ENCODE measurements at places on chromosomes 5 and 9.
A peak's percentile ranks its signal among the peaks of the same experiment; 100 is the strongest.

GRCh38 chr5:164504141-164504772 is 998.8 kb downstream of the MAT2B start:
- DNase-seq: peak; percentile 82

DNA sequence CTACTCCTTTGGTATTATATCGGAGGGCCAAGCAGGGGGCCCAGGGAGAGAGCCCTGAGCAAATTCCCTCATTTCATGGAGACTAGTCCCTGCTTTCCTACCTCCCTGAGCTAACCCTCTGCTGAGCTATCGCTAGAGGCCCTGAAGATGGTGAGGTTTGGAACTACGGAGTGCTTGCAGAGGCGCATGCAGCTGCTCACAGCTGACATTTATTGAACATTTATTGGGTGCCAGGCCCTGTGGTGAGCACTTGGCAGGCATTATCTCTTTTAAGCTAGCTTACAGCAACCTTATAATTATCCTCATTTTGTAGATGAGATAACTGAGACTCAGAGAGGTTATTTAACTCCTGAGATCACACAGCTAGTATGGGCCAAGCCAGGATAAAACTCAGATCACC is 9.8 kb downstream of the FAT2 start:
- no peak for DNase-seq

DNA sequence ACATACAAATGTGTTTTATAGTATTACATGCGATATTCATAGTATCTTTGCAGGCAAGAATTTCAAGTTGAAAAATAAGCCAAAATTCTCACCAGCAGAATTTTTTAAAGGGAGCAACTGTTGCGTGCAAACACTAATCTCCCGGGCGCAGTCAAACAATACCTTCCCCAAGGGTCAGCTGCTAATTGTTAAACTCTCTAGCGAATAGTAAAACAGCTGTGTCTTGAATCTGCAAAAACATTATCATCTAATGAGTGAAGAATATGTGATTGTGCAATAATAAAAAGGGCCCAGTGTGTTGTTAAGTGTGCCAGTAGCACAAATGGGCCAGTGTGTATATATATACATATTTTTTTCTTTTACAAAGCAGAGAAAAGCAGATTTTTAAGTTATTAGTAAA is 131.4 kb downstream of the CCDC192 start:
- DNase-seq: peak; percentile 75

GRCh38 chr5:40074826-40075225 is 604.9 kb upstream of the PTGER4 start:
- DNase-seq: no peak

DNA sequence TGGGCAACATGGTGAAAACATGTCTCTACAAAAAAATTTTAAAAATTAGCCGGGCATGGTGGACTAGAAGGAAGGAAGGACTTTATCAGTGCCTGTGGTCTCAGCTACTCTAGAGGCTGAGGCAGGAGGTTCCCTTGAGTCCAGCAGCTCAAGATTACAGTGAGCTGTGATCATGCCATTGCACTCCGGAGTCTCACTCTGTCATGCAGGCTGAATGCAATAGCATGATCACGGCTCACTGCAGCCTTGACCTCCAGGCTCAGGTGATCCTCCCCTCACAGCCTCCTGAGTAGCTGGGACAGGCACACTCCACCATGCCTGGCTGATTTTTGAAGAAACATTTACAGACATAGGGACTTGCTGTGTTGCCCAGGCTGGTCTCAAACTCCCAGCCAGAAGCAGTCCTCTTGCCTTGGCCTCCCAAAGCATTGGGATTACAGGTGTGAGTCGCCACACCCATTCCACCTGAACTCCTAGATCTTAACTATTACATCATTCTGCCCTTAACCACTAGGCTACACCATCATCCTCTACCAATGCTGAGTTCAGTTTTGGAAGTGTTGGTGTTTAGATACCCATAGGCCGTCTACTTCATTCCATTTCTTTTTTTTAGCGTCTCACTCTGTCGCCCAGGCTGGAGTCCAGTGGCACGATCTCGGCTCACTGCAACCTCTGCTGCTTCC is 2.0 kb upstream of the URM1 start:
- DNase-seq: no peak

GRCh38 chr5:158255609-158256008 is 396.7 kb upstream of the CLINT1 start:
- DNase-seq: no peak

GRCh38 chr9:72952381-72952690 is 517 bp downstream of the ALDH1A1 start:
- DNase-seq: no peak

DNA sequence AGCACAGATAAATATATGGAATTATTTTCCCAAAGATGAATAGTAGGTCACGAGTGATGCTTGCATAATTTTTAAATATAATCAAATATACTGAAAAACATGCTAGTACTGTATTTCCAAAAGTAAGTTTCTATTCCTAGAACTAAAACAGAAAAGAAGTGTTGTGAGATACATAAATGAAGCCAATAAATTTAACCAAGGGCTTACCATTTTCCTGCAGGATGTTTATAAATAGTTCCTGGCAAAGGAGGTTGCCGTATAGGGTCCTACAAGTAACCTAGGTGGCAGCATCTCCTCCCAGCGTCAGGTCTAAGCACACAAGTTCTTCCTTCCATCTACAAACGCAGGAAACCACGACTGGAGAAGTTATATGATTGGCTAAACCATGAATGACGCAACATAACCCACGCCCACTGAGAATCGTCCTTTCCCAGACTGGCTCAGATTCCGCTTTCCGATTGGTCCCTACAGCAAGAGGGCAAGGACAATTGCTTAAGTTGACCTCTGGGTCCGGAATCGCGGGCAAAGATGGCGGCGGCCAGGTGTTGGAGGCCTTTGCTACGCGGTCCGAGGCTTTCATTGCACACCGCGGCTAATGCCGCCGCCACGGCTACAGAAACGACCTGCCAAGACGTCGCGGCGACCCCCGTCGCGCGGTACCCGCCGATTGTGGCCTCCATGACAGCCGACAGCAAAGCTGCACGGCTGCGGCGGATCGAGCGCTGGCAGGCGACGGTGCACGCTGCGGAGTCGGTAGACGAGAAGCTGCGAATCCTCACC is at the start of gene MRPS30:
MRPS30 (plus strand) TSS at position 513 of the 780 bp plus-strand sequence; CDS start at position 529, 16 bp downstream.
- peak; percentile 99 for DNase-seq

DNA sequence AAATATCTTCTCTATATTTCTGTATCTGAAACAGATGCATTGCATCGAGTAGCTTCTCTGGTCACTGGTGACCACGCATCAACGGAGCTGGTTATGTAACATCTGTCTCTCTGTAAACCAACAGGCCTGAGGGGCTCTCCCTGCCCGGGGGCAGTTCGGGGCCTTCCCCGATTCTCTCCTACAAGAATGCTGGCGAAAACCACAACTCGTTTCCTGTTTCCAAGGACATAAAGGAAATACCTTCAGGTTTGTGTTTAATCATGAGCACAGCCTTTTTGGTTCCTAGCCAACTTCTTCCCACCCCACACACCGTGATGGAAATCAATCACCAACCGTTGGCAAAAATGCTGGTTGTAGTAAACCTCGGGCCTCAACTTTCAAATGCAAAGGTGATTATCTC is 25.1 kb downstream of the GDNF start:
- DNase-seq: peak; percentile 44

- DNase-seq: no peak
Measured at GRCh38 chr5:43312076-43312661, 1.0 kb downstream of the HMGCS1 start.

GRCh38 chr9:29220596-29221251 is 1647.4 kb upstream of the C9orf72 start:
- DNase-seq: no peak

DNA sequence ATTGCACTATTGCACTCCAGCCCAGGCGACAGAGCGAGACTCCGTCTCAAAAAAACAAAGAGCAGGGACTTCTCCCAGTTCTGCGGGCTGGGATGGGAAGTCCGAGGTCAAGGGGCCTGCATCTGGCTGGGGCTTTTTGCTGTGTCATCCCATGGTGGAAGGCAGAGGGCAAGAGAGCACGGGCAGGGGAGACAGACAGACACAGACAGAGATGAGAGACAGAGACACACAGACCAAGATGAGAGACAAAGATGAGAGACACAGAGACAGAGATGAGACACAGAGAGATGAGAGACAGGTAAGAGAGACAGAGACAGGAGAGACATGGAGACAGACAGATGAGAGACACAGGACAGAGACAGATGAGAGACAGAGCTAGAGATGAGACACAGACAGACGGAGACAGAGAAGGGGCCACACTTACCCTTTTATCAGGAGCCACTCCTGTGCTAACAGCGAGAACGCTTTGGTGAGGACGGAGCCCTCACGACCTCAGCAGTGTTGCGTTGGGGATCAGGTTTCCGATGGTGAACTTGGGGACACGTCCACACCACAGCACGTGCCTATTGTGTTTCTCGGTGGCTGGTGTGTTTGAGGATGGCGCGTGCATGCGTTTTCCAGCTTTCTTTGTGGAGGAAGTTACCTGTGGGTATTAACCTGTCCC is 8.9 kb upstream of the TOR4A start:
- no peak for DNase-seq

DNA sequence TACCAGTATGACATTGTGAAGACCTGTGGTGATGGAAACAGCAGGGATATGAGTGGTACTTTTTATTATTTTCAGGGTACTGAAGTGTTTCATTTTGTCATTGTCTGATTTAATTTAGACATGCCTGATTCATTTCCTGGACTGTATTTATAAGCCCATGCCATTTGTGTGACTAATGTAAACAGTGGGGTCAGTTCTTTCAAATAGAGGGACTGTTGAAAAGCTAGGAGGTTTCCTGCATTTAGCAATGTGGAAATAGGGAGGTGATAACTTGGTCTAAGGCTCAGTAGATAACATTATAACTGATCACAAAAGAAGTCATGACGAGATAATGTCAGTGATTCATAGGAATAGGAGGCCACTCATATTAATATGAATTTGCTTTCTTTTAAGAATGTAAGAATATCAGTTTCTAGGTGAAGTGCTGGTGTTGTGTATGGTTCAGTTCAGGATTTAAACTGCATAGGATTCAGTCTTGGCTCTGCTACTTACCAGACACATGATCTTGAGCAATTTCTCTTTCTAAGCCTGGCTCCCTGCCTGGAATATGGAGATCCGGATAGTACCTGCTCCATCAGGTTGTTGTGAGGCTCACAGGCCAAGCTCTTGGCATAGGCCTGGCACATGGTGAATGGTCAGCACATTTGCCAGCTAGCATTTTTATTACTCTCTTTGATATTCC is 7.5 kb downstream of the RASGRF2 start:
- peak; percentile 91 for DNase-seq

GRCh38 chr9:99809586-99810319 is 11.9 kb upstream of the NR4A3 start:
- no peak for DNase-seq

GRCh38 chr9:86353655-86354010 is 577 bp downstream of the TUT7 start:
- peak; percentile 33 for DNase-seq

DNA sequence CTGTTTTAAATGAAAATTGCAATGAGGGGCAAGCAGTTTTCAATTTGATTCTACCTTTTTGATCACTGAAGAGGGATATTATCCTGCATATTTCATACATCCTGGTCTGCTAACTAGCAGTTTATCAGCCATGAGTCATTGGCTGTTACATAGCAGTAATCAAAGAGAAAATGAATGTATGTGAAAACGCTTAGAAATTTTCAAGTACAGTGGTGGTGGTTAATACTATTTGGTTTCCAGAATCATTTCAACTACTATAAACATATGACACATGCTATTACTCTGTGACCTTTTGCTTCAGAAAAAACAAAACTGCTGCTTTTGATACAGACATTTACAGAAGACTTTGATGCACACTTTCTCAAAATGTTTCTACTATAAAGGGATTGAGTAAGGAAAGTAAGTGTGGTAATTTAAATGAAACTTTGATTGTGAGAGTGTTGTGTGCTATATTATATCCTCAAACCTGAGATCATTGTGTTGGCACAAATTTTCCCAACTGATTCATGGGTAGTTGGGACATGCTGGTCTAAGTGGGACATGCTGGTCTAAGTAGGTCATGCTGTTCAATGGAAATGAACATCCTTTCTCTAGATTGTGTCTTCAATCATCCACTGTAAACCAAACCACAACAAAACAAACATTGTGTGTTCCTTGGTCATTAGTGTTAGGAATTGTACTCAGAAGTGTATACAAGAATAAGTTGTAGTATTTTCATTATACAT is 5.1 kb downstream of the RNF14 start:
- peak; percentile 42 for DNase-seq

DNA sequence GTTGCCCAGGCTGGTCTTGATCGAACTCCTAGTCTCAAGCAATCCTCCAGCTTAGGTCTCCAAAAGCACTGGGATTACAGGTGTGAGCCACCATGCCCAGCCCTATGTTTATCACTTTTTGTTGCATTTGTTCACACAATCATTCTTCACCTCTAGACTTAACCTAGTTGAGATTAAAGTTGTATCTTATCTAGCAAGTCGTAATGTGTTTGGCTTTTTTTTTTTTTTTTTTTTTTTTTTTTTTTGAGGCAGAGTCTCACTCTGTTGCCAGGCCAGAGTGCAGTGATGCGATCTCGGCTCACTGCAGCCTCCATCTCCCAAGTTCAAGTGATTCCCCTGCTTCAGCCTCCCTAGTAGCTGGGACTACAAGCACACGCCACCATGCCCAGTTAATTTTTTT is 90.2 kb upstream of the C9orf72 start:
- no peak for DNase-seq

DNA sequence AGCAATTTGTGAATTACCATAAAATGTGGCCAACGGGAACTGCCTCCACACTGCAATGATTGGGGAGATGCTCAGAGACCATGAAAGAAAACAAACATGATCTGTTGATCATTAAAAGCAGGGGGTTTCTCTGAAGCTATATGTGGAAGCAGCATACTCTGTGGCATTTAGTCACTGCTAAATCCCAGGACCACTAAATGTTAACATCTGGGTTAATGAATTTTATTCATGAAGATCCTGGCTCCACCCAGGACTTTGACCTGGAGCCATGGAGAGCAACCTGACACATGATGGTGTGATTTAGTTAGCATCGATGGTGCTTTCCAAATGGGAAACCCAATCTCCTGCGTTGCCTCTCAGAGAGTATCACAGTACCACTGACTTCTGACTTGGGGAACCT is 497.8 kb downstream of the AGTPBP1 start:
- DNase-seq: no peak

- no peak for DNase-seq
Measured at GRCh38 chr5:109788596-109788995, 98.9 kb downstream of the MAN2A1 start.

DNA sequence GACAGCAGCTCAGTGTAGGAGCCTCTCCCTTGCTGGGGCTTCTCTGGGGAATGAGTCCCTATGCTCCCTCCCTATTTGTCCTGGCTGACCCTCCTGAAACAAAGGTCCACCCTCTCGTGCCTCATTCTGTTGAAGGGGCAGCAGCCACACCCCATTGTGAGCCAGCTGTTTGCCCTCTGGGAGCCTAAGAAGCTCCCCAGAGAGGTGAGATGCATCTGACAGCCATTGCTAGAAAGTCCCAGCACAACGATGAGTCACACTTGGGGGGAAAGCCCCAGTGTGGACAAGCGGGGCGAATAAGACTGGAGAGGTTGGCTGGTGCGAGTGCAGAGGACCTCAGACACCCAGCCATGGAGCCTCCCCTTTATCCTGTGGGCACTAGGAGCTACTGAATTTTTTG is 101.4 kb downstream of the PPARGC1B start:
- DNase-seq: peak; percentile 39
